ENCODE measurements at places on chromosomes 7 and 10.

DNA sequence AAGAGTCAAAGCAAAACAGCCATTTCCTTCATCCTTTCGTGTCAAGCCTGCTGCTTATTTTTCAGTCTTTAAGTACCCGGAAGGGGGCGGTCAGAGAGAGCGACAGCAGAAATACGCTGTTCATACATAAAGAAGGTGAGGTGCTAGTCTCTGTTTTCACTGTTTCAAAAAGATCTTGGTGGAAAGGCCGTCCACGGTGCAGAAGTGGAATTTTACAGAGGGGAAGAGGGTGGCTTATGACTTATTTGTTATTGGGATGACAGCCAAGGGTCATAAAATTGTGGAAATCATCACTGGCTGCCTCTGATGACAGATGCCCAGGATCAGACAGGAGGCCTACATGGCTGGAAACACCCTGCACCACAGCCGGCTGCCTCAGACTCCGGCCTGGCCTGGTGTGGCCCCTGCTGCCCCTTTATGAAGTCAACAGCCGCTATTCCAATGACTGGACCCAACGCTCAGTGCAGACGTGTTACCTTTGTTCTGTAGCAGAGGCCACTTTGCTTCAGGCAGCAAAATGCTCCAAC is 57.0 kb downstream of the HIPK2 start:
- DNase-seq = no peak

GRCh38 chr10:111004016-111004415 is 72.8 kb upstream of the ADRA2A start:
- no peak for DNase-seq

- no peak for DNase-seq
These were observed 47.3 kb upstream of the CPXM2 start for GRCh38 chr10:123938890-123939289.

DNA sequence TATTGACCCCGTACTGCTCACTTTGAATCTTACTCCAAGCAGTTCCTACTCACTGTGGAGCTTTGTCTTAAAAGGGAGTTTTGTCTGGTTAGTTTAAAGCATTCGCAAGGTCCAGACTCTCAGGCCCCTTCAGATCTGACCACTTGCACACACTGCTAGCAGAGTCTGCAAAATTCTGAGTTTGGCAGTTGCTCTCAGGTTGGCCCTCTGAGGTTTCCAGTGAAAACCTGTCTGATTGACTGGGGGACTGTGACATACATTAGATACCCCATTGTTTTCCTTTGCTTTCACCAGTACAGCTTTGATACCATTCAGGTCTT is 149.2 kb downstream of the XPNPEP1 start:
- DNase-seq = no peak

GRCh38 chr7:101140339-101140699 is 13.4 kb downstream of the SERPINE1 start:
- no peak for DNase-seq

DNA sequence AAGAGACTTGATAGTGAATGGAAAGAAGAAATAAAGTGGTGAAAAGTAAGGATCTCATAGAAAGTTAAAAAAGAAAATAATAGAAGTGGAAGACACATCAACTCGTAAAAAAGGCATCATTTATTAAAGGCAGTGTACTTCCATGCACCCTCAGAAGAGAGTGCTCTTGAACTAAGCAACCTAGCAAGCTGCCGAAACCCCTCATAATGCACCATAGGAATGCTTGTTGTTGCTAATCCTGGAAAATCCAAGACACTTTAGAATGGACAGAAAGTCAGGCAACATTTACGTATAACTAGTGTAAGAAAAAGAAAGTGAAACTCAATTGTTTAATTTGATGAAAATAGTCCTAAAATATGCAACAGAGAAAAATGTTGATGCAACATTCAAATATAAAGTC is 12.8 kb downstream of the TFPI2 start:
- no peak for DNase-seq

GRCh38 chr7:153523320-153524015 is 528.7 kb upstream of the DPP6 start:
- DNase-seq = no peak

- DNase-seq = no peak
These were observed 112.5 kb downstream of the KMT2E start for GRCh38 chr7:105126436-105126975.

DNA sequence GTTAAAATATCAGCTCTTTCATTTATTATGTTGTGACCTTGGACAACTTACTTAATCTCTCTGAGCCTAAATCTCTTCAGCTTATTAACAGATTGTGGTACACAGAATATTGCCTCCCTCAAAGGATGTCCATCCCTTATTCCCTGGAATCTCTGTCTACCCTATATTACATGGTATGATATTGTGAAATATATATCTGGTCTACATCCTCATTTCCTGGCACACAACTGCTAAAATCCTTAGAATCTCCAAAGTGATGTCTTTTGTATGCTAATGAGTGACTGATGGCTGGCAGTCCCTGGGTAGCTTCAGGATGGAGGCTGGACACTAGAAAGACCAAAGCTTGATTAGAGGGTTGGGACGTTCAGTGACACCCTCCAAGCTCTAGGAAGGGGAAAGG is 25.8 kb downstream of the ZNF438 start:
- no peak for DNase-seq

DNA sequence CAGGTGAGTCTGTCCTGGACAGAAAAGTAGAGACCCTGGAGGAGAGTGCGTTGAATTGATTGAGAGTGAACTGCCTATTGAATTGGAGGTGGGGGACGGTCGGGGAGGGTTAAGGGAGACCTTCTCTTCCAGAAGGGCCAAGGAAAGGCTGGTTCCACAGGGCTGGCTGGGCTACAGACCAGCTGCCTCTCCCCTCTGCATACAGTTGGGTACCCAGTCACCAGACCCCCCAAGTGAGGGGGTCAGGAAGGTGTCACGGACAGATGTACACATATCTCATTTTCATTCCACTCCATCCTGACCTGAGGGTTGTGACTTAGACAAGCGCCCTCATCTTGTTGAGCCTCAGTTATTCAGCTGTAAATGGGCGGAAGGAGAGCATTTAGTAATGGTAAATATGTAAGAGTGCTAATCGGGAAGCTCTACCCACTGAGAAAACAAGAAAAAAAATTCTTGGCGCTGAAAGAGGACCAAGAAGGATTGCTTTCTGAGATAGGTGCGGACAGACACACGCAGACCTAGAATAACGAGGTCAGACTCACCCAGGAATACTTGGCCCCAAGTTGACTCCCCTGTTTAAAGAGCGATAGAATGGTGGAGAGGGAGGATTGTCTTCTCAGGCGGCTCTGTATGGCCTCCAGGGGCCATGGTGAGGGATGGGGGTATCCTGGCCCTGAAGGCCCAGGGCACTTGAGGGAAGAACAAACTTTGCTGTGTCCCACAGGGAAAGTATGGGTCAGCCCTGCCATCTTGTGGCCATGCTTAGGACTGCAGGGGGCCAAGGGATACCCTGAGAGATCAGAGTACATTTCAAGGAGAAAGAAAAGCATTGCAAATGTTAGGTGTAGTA is 7.2 kb upstream of the MBL2 start:
- DNase-seq = peak; percentile 41

DNA sequence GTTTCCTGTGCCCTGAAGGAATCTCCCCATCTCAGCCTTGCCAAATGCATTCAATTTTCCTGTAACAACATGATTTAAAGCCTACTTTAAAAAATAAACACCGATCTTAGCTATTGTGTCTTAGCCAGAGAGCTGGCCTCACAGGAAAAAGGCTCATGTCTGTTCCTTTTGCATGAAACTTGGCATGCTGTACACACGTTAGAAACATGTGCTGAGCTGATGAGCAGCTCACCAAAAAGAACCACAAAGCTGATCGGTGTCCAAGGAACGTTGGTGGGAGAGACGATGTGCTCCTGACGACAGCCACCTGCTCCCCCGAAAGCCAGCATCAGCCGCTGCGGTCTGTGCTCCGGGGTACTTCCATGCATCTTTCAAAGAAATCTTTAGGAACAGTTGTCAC is 135.9 kb downstream of the ADARB2 start:
- no peak for DNase-seq

GRCh38 chr7:44278451-44279161 is 46.8 kb downstream of the CAMK2B start:
- DNase-seq = no peak

DNA sequence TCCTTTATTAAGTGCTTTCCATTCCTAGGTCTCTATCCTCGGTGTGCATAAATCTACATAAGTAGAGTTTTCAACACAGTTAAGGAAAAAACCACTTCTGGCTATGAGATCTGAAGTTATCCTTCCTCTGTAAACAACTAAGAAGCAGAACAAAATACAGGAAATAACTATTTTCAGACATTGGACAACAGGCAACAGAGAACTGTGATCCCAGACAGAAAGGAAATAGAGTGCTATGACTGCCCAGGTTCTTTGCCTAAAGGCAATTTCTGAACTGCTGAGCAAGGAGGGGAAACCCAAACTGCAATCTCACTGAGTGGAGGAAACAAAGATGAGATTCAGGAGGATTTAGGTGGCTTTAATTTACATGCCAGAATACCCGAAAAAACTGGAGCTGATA is 285.4 kb downstream of the SNX13 start:
- no peak for DNase-seq

- no peak for DNase-seq
These were observed 21.2 kb upstream of the UCN3 start for GRCh38 chr10:5343561-5343960.

- no peak for DNase-seq
These were observed 181.9 kb downstream of the DGKI start for GRCh38 chr7:137664846-137665245.
